ENCODE measurements at places on chromosomes 2 and 18. TPM values are rescaled to one million over a fixed set of nuclear protein-coding genes. Genes with fewer than 3 reads are reported as not detected.

LHCGR gene
- not detected for total RNA-seq

PPM1B gene
- 30.4 TPM for total RNA-seq

GMPPA gene
- 40.5 TPM for total RNA-seq

FBXO48 gene
- total RNA-seq, result 0.65 TPM

EVX2 gene
- total RNA-seq, result not detected

HMSD gene
- 0.54 TPM for total RNA-seq

ASB18 gene
- total RNA-seq, result not detected

SLC35F5 gene
- total RNA-seq, result 51.1 TPM

SERPINB3 gene
- total RNA-seq, result 0.26 TPM

PROKR1 gene
- not detected for total RNA-seq

STARD6 gene
- total RNA-seq, result not detected

MOGAT1 gene
- not detected for total RNA-seq

SLC16A14 gene
- total RNA-seq, result 1.5 TPM

MYO5B gene
- 12.7 TPM for total RNA-seq

All from A549 treated with CpdA at 1 μM for 4 hours (cell line).